ENCODE measurements at places on chromosomes 7 and 10.

GRCh38 chr10:5651388-5651764 lies 15.0 kb downstream of the ASB13 start:
- DNase-seq, result no peak

DNA sequence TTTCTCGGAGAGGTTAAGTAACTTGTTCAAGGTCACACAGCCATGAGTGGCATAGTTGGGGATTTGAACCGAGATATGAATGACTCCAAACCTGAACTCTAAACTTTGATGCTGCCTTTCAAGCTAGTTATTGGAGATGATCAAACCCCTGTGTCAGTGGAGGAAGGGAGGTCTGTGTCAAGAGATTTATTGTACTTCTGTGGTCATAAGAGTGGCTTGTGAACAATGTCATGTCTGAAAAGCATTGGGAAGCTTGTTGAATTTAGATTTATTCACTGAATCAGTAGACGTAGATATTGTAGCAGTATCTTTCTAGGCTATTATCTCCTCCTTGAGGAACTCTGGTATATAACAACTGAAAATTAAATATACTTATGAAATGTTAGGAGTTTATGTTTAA lies 27.3 kb downstream of the SNX10 start:
- no peak for DNase-seq

DNA sequence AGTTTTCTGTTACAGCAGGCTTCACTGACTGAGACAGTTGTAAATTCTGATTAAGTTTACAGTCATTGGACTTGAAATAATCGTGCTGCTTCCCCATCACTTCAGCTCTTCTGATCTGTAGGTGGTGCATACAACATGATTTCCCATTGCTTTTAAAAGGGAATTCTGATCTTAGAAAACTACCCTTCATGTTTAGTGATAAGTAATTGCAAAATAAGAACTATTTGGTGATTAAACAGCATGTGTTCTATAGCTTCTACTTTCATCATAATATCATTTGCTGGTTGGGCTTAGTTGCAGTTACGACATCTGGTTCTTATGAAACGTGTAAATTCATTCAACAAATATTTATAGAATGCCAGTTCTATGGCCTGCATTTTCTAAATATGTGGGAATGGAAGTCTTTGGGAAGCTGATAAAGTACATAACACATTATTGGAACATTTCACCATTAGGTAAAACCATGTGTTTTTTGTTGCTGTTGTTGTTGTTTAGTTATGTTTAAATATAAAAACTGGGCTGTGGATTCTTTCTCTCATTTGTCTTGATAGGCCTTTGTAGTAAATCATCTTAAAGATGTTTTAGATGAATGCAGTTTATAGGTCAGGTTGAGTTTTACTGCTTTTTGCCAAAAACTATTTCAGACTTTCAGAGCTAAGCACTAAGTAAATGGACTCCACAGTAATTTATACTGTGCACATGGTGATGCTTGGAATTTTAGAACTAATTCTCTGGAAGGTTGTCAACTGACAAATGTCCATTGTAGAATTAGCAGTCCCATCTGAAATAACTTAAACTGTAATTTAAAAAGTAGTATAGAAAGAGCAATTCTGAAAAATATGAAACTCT lies 13.1 kb downstream of the GNAI1 start:
- DNase-seq, result peak; percentile 91

GRCh38 chr7:28560767-28561166 lies 148.4 kb downstream of the CREB5 start:
- DNase-seq, result no peak

GRCh38 chr10:20065814-20066213 lies 249.6 kb downstream of the PLXDC2 start:
- DNase-seq, result no peak
